H4 (cell line): ENCODE measurements at places on chromosomes 16 and 17. TPM values are rescaled to one million over a fixed set of nuclear protein-coding genes. Genes with fewer than 3 reads are reported as not detected.

Gene EVPL
- not detected in 2 replicates for total RNA-seq

DNA sequence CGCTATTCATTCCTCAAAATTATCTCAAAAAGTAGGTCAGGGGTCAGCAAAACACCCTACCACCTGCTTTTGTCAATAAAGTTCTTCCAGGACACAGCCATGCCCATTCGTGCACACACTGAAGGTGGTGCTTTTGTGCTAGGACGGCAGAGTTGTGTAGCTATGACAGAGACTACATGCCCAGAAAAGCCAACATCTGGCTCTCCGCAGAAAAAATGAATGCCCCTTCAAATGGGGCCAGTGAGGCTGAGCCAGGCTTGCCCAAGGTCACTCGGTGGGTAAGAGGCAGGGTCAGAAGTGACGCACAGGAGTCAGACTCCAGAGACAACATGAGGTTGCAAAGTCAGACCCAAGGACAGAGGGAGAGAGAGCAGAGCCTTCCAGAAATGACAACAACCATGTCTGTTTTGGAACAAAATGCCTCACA, 200.1 kb downstream of the XYLT1 start:
- no peak for DNase-seq

DNA sequence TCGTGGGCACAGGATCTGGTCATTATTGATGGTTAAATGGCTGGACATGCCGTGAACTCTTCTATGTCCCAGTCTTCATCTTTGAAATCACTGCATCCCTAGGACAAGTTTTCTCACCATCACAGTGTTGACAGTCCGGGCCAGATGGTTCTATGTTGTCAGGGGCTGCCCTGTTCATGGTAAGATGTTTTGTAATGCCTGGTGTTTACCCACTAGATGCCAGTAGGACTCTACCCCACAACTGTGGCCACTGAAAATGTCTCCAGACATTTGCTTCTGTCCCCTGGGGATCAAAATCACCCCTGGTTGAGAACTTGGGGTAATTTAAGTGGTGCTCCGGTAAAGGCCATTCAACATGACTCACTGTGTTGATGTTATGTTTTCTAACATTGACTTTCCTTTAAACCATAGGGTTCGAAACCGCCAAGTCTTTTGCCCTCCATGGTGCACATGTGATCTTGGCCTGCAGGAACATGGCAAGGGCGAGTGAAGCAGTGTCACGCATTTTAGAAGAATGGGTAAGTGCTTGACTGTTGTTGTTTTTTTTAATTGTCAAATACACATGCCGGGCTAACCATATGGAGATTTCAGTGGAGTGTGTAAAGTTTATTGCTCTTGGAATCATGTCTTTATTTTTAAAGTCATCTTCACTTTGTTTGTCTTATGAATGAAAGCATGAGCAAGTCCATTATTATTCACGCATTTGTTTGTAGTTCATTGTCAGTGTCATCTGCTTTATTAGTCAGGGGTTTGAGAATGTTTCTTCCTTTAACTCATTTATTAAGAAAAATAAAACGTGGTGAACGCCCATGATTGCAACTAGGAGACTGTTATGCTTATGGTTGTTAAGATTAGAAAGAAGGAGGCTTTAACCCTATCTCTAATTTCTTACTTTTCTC, 64.6 kb downstream of the WWOX start:
- no peak for DNase-seq

DNA sequence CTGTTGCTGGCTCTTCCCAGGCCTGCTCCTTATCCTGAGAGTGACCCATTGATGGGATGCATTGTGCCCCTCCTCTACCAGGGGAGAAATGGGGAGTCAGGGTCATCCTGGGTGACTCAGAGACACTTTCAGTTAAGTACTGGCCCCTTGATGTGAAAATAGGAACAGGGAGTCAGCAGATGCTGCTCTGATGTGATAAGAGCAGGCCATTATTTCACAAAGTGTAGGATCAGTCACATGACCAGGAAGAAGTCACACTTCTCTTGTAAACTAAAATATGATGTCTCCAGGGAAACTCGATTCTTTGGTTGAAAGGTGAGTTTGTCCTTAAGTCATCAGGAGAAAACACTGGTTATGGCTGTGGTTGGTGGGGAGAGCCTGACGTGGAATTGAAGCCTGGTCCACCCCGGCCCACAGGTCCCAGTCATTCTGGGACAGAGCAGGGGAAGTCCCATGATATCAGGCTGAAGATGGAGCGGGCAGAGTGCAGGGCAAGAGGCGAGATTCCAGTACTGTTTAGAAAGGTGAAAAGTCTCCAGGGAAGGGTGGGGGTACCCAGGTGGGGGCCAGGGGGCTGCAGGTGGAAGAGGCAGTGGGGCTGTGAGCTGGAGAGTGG, 88.6 kb upstream of the NLRP1 start:
- DNase-seq: no peak

DNA sequence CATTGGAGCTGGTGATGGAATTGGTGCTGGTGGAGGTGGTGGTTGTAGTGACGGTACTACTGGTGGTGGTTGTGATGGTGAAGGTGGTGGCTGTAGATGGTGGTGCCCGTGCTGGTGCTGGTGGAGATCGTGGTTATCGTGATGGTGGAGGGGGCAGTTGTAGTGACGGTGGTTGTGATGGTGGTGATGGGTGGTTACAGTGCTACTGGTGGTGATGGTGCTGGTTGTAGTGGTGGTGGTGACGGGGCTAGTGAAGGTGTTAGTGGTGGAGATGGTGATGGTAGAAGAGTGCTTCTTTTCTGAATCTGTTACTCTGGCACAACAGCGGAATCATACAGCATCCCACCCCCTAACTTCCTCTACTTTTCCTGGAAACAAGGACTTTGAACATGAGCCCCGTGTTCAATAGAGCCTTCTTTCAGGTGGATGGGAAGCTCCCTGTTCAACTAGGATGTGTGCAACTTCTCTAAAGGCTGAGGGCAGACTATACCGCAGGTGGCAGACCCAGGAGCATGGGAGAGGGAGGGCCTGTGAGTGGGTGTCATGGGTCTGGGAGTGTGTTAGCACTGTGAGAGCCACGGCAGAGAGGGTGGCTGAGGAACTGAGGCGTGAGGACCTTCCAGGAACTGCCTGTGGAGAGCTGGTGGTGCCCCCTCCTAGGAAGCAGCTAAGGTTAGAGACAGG, 8.2 kb downstream of the TBX21 start:
- no peak for DNase-seq

GRCh38 chr16:3736116-3736515, 18.8 kb upstream of the TRAP1 start:
- DNase-seq: no peak

Gene TBC1D3I
- not detected in 2 replicates for total RNA-seq

DNA sequence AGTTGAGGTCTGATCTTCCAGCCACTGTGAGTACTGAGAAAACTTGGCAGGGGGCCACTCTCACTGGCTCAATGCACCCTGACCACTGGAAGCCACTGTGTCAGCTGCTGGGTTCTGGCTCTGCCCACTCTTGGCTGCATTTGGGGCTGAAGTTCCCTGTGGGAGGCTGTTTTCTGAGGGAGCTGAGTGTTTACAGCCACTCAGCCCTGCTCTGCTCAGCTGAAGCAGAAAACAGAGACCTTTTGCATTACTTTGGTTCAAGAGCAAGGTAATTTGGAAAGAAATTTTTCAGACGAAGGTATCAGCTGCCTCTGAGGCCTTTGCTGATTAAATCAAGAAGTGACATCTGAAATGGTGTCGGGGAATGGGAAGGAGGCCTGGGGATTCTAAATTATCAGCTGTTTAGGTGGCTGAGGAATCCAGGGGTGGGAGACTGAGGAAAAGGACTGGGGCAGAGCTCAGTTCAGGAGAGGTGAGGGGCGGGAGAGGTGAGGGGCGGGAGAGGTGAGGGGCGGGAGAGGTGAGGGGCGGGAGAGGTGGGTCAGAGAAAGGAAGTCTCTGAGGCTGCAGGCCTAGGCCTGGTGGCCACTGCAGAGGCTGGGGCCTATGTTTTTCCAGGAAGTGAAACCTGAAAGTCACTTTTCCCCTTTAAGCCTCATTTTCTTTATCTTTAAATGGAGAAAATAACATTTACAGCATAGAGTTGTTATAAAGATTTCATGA, at the start of gene ACSM5:
TSS of gene ACSM5 (plus strand) at position 137 of the 723 bp plus-strand sequence. CDS start 1,951 bp downstream, outside the sequence.
- peak; percentile 32 for DNase-seq

DNA sequence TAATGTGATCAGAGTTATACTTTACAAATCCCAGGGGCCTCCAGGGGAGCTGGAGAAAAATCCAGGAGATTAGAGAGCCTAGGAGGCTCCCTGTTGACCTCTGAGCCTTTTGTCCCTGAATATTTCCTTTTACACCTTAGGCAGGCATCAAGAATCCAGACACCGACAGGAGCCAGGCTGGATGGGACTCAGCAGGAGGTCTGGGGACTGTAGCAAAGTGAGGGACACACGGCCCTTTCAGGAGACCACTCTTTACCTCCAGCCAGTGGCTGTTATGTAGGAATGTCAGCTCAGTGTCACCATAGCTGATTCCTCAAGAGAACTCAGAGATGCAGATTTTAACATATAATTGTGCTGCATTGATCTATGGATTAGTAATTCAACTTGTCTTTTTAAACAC, 198.4 kb downstream of the SHISA9 start:
- no peak for DNase-seq

GRCh38 chr16:21646721-21647561, 5.5 kb downstream of the IGSF6 start:
- DNase-seq: peak; percentile 38

GRCh38 chr16:86363057-86363490, 147.3 kb upstream of the FOXF1 start:
- peak; percentile 99 for DNase-seq
